ENCODE measurements at places on chromosomes 5 and 9.

DNA sequence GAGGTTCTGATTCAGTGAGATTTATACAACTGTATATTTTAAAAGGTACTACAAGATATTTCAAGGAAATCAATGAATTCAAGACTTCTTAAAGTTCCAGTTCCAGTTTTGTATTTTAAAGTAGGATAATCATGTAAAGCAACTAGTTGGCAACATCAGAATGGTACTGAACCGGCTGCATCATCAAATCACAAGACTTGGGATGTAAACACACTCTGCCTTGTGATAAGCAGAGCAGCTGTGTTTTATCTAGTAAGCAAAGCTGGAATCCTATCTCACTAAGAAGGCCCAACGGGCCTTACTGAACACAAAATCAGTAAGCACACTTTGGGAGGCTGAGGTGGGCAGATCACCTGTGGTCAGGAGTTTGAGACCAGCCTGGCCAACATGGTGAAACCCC, 327.2 kb upstream of the NREP start:
- DNase-seq: no peak

- peak; percentile 89 for DNase-seq
Measured at GRCh38 chr9:31304576-31304975, 1079.9 kb upstream of the ACO1 start.

DNA sequence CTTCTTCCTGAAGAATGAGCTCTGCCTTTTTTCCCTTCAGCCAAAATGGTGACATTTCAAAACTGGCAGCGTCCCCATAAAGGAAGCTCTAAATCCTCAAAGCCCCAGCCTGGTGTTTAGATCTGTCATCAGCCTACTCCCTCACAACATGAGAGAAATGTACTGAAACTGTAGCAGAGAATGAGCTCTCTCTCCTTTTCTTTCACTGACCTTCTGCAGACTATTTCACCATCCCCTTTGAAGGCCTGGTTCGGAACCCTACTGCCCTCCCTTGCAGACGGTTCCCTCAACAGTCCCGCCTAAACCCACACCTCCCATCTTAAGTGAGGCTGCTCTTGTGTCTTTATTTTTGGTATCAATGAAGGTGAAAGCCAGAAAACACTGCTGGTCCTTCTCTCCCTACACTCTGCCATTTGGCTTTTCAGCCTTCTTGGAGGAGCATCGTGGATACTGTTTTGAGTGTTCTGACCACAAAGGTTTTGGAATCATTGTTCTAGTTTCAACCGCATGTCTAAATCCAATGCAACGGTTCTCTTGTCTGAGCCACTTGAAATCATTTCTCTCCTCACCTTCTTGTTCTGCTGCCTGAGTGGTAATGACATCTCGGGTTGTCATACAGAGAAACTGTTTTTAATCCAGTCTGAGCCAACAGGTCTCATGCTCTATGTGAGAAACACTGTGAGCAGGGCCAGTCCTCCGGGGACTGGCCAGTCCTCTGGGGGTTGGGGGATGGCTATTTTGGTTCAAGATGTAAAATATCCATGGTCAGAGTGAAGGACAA, 39.0 kb downstream of the ITK start:
- DNase-seq: peak; percentile 10

GRCh38 chr9:134346151-134346550, 19.9 kb downstream of the RXRA start:
- peak; percentile 35 for DNase-seq

DNA sequence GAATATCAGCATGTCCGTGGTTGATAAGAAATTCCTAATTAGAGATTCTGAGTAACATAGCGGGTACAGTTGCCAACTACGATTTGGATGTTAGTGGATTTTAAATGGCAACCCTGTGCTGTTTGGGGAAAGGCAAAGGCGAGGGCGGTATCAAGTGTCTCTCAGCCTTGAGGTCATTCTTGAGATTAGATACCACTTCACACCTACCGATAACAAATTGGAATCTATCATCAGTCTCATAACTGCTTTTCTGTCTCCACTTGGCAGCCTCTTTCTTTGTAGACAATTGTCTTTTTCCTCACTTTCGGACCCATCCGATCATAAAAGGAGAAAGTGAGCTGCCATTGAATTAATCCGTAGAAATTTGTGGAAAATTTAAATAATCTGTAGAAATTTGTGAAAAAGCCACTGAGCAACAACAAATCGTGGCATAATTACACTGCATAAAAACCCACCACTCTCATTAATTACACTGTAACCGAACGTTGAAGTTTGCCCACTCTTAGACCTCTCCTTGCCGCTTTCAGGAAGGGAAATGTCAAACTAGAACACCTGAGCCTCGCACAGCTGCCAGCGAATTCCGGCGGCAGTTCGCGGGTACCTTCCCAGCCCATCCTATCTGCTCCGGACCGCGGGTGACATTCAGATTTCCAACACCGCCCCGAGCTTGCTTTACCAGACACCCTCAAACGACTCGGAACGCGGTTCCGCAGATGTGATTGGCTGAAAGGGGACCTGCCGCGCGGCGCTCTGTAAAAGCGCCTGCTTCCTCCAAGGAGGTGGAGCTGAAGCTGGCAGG, 849 bp upstream of the RGMB start:
- peak; percentile 86 for DNase-seq

GRCh38 chr9:105281272-105281671, 36.8 kb downstream of the SLC44A1 start:
- DNase-seq: no peak

- DNase-seq: no peak
Measured at GRCh38 chr9:14780251-14780650, 57.7 kb upstream of the CER1 start.

GRCh38 chr9:75087289-75087823, 599 bp downstream of the NMRK1 start:
- DNase-seq: peak; percentile 46

DNA sequence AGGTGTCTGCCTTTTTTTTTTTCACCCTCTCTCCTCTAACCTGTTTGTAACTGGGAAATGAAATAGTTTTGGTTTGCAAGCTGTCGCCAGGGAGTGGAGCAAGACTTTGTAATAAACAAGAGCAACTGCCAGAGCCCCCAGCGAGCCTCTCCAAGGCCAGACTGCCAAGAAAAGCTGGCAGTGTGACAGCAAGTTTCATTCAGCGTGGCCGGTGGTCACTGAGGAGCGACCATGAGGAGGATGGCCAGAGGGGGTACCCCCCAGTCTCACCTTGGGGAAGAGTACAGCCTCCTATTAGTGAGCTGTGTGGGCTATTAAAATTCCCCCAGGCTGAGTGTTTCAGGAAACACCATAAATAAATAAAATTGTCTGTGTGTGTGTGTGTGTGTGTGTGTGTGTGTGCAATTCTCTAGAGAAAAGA, 49.9 kb downstream of the ZFAND5 start:
- peak; percentile 53 for DNase-seq

DNA sequence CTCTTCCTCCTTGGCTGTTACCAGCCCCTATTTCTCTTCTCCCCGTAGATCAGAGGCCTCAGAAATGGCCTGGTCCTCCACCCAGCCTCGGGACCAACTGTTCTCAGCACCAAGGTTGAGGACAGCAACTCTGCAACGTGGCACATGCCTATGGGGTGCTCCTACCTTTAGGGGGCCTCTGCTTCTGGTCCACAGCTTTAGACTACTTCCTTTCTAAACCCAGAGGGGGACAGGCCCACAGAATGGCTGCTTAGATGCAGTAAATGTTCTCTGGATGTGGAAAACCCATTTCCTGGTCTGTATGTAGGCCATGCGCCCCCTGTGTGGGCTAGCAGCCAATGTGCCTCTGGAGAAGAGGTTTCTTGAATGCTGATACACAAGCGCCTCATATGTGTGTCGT, 68.4 kb downstream of the NRG2 start:
- no peak for DNase-seq

DNA sequence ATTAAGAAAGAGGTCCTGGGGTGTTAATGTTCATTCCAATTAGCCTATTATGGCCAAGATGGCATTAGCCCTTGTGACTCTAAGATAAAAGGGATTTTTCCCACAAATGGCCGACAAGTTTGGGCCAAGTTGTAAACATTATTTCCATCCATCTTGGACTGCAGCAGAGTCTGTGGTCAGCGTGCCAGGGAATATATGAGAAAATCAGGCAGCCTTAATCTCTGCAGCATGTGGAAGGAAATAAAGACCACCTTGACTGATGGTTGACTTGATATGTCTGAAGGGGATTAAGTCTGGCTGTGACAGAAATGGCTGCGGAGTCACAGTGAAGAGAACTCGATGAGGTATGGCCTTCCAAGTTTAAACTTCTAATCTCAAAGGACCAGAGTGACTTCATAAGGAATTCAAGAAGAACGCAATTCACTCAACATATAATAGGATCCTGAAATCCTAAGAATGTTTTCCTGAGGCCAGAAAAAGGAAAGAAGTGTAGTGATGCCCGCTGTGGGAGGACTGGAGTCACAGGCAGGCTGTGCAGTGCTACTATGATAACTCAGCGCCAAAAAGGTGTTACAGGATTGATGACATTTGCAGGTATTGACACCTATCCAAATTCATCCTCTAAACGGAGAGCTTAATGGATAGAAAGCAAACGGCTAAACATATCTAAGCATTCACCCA, 287.1 kb downstream of the SEC61B start:
- DNase-seq: peak; percentile 6

DNA sequence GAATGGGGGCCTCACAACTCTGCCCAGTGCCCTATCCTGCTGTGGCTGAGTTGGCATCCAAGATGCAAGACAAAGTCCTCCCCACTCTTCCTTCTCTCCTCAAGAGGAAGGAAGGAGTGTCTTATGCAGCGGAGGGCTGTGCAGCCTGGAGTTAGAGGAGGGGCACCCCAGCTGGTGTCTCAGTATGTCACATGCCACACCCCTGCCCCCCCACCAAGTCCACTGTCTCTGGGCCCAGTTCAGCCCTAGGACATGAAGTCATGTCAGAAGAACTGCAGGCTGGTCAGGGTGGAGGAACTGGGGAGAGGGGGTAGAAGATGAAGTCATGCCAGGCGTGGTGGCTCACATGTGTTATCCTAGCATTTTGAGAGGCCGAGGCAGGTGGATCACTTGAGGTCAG, 28.0 kb upstream of the SLC28A3 start:
- DNase-seq: no peak
